ENCODE measurements at places on chromosomes 2 and 18.

GRCh38 chr18:78891185-78891762, 88.3 kb upstream of the SALL3 start:
- DNase-seq = no peak

- DNase-seq = no peak
These were observed 151.7 kb upstream of the KLF7 start for GRCh38 chr2:207317378-207317984.

GRCh38 chr2:23485841-23486683, 101.1 kb downstream of the KLHL29 start:
- DNase-seq = no peak

- DNase-seq = no peak
These were observed 554.8 kb downstream of the DCC start for GRCh38 chr18:52894801-52895200.

GRCh38 chr2:110211938-110212858, at the start of gene MTLN:
MTLN (minus strand) TSS chr2:110212547; CDS start chr2:110212525, 22 bp downstream.
- peak; percentile 30 for DNase-seq

DNA sequence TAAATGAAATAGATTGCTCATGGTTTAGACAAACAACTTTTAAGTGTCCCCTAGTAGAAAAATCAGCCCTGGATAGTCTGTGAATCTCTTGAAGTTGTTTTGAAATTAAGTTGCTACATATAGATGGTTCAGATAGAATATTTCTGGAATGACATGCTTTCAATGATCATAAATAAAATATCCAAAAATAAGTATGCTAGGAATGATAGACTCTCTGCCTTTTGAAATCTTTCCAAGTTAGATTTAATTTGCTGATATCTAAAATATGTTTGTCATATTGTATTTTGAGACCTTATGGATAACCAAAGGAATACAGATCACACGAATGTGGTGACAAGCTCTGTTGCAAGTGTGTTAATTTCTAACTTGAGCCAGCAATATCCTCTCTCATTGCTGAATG, 488.7 kb downstream of the THSD7B start:
- no peak for DNase-seq

DNA sequence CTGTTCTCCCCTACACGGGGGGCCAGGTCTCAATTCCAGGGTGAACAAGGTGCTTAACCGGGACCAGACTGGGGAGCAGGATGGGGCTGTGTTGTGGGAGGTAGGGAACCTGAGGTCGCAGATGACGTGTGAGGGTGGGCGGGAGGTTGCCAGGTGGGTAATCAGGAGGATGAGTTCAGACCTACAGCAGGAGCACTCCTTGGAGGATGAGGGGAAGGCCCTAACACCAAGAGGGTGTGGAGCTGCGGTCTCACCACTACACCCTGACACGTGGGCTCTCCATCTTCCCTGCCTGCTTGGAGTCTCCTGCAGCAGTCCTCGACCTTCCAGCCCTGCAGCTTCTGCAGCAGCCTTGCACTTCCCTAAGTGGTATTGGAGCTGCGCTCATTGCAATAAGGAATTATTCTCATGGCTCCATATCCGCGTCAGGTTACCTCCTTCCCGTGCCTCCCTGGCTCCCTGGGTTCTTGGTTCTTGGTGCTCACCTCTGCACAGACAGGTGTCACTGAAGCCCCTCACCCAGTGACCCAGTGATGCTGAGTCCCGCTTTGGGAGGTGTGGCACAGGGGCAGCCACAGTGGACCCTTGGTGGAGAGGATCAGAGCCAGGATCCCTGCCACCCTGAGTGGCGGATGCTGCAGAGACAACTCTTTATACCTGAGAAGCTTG, 15.5 kb downstream of the SH3BP4 start:
- DNase-seq = no peak

DNA sequence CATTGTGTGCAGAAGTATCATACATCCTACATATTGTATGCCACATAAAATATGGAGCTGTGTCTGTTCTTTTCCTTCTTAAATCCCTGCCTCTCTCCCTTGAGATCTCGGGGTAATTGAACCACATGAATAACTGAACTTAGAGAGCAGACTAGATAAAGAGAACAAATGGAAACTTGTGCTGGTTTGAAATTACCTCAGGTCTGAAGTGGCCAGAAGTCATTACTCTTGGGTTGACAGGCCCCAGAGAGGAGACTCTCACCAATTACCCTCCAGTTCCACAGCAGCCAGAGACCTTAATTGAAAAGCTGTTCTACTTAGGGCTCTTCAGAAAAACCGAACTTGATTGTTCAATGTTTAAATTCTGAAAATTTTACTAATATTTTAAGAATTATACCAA, 5.0 kb upstream of the ADAM17 start:
- no peak for DNase-seq

DNA sequence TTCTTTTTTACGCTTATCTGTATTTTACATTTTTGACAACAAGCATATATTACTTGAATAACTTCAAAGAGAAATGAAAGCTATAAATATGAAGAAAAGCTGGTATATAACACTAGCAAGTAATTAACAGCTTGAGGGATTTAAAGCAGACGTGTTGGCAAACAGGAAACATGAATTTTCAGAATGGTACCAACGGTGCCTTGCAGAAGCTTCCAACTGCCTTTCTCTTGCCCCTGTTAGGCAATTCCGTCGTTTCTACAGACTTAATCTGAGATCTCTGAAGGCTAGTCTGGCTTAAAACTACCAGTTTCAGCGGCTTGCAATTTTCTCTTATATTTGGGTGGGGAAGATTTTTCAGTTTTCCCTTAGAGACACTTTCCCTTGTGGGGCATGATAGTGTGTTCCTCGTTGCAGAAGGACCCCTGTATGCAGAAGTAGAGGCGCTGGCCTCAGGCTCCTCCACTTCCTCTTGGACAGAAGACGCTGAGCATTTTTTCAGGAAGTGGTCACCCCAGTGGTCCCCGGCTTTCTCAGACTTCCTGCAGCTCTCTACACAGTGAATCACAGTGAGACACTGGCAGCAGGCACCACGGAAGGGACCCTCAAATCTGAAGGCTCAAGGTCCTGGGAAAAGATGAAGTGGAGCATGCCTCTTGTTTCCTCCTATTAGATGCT, 56.2 kb upstream of the SLC16A14 start:
- DNase-seq = no peak

DNA sequence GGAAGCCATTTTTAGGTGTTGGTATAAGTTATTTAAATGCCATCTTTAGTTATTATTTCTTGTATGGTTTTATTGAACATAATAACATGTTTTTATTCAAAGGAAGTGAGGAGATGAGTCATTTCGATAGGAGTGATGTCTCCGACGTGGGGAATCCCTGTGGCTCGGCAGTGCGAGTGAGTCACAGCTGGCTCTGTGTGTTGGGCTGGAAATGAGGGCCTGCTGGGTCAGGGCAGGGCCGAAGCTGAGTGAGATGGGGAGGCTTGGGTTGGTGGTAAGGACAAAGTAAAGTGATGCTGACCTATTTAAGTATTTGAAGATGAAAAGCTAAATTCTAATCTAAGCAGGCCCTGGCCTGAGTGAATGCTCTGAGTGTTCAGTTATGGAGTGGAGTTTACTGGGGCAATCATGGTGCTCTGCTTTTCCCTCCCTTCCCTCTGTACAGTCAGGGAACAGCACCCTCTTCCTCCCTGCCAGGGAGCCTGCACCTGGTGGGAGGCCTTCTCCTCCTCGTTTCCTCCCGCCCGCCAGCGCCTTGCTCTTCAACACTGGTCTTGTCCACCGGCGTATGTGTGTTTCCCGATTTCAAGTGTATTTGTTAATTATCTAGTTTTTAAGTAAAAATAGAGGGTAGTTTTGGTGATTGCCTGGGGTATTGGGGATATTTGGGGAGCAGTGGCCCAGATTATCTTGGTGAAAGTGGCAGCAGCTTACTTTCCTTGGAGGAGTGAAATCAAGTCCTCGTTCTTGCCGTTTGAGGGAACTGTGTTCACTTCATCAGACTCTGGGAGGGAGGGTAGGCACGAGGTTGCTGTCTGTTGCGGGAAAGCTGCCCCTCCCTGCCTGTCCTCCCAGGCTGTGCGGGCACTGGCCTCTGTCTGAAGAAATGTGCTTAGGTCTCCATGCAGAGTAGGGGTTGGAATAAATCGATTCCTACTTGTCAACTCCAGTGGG, 157.0 kb downstream of the LDLRAD4 start:
- peak; percentile 27 for DNase-seq

DNA sequence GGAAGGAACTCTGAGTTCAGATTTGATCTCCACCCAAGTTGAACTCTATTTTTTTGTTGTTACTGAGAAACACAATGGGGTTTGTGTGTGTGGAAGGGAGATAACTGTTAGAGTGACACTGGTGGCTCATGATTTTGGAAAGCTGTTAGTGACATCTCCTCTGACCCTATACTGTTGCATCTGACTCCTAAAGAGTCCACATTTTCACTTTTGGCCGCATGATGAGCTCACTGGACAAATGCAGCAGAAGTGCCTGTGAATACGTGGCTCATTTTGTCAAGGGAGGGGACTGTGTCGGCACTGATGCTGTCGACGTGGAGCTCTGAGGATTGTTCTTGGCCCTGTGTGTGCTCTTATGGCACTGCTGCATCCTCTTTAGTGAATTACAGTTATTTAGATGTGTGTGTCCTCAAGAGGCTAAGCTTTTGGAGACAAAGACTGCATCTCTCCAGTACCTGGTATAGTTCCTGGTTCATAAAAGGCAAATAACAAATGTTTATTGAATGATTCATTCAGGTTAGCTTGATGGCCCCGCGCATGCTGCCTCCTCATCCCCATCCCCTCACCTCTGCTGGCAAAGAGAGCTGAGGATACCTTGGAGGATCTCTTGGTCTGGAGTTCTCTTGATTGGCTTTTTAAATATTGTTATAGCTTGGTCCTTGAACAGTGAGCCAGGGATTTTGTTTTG, 135.4 kb downstream of the PHLPP1 start:
- no peak for DNase-seq

DNA sequence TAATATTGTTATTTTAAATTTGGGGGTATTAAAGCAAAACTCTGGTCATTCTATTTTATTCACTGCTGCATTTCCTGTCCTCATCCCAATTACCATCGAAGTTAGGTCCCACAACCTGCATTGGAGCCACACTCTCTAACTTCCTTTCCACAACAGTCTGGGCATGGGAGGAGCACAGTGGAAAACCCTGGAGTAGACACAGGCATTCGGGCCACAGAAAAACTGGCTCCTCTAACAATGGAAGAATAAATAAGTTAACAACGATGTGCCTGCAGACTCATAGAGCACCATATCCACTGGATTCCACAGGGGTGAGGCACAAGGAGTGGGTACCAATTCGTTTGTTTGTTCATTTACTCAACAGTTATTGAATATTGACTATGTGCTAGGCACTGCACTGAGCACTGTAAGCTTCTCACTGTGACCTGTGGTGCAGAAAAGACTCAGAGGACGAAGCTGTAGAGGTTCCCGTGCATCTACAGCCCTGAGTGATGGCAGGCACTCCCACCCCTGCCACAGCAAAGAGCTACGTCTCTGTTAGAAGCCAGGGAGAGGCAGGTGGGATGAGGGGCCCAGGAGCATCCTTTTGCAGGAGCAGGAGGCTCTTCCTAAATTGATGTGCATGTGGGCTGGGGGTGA, 154.2 kb upstream of the PGAP1 start:
- DNase-seq = no peak
